Activated CD8-positive, alpha-beta memory T cell treated with anti-CD3 and anti-CD28 coated beads for 48 hours (primary cell): ENCODE measurements at places on chromosomes 3 and 15.

DNA sequence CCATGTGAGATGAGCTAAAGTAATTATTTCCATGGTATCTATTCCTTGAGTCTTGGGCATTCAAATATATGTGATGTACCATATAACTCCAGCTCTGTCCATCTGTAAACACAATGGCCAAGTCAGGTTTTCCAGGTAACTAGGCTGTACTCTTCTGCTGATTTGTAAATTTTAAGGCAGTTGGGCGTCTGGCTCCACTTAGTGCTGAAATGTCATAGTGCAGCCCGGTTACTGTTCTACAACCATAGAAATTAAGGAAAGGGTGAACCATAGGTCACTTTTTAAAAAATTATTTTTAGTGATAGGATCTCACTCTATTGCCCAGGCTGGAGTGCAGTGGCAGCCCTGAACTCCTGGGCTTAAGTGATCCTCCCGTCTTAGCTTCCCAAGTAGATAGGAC is 44.7 kb upstream of the GOLM2 start:
- no peak for DNase-seq

- DNase-seq = no peak
Observed at GRCh38 chr15:97576929-97577645, 383.4 kb upstream of the ARRDC4 start.

DNA sequence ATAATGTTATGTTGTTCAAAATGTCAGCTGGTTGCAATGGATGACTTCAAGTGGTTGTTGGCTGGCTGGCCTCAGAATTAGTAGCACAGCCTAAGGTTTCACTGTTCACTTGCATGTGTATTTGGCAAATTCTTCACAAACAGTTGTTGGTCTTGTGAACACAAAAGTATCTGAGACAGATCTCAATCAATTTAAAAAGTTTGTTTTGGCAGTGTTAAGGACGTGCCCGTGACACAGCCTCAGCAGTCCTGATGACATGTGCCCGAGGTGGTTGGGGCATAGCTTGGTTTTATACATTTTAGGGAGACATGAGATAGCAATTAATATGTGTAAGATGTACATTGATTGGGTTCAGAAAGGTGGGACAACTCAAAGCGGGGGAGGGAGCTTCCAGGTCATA is 436.0 kb downstream of the AGBL1 start:
- no peak for DNase-seq

GRCh38 chr3:135238871-135239614 is 444.0 kb downstream of the EPHB1 start:
- no peak for DNase-seq

DNA sequence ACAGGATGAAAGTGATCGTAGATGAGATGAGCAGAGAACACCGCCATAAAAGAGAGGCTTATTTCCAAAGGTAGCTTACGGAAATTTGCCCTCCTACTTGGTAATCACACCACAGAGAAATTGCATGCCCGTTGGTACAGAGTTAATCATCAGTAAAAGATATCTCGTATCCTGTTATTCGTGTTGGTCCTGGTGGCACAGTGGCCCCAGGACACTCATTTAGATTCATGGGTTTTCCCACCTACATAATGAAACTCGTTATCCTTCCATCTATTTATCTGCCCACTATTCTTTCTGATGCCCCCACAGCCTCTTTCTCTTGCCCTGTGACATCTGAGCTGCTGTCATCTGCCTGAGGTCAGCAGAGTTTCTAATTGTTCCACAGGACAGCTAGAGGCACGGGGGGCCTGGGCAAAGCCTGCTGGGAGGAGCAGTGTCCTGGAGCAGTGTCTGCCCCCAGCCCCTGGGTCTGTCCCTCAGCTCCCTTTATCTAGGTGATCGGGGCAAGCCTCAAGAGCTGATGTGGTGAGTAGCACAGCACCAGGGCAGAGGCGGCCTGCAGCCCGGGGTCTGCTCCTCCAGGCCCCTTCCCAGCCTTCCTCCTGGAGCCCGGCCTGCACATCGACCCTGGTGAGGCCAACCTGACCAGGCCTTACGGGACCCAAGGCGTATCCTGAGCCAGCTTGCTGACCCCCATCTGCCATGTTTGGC is 42.2 kb downstream of the PXYLP1 start:
- DNase-seq = no peak

GRCh38 chr15:84834969-84835368 is 17.8 kb downstream of the ALPK3 start:
- DNase-seq = no peak

GRCh38 chr3:17985658-17986347 is 243.4 kb upstream of the TBC1D5 start:
- DNase-seq = no peak

GRCh38 chr3:188534633-188535032 is 380.7 kb downstream of the LPP start:
- DNase-seq = no peak

- no peak for DNase-seq
Observed at GRCh38 chr3:58092521-58092920, 84.3 kb downstream of the FLNB start.

DNA sequence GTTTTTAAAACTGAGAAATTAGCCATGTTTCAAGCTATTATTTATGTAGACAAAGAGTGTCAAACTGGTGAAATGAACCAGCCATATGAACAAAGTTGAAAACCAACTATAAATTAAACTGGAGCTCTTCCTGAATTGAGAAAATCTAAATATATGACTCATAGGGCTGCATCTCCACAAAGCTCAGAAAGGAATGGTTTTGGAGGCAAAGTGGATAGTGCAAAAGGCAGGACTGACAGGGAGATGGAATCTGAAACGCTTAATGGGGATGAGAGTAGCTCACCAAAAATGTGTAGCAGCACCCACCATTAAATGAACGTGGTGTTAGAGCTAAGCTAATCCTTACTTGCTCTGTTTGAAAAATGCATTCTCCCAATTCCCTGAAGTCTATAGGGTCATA is 1066.0 kb downstream of the AGBL1 start:
- no peak for DNase-seq

- DNase-seq = no peak
Observed at GRCh38 chr15:65835447-65835846, 33.8 kb upstream of the RAB11A start.

DNA sequence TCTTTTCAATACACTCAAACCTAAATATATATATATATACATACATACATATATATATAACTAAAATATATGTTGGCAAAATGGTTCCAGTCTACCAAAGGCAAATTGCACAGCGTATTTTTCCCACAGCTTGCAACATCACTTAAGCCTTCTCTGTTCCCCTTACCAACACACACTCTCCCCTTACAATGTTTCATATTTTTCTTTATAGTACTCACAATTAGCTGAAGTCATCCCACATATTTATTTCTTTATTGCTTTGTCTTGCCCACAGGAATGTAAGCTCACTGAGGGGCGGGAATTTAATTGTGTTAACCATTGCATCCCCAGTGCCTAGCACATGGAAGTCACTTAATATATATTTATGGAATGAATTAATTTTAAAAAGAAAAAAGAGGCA is 288.3 kb downstream of the ULK4 start:
- DNase-seq = no peak

GRCh38 chr3:124780356-124780755 is 50.1 kb downstream of the UMPS start:
- no peak for DNase-seq

GRCh38 chr3:72630969-72631344 is 217.3 kb downstream of the SHQ1 start:
- DNase-seq = no peak

- no peak for DNase-seq
Observed at GRCh38 chr3:30516238-30516637, 90.2 kb upstream of the TGFBR2 start.

DNA sequence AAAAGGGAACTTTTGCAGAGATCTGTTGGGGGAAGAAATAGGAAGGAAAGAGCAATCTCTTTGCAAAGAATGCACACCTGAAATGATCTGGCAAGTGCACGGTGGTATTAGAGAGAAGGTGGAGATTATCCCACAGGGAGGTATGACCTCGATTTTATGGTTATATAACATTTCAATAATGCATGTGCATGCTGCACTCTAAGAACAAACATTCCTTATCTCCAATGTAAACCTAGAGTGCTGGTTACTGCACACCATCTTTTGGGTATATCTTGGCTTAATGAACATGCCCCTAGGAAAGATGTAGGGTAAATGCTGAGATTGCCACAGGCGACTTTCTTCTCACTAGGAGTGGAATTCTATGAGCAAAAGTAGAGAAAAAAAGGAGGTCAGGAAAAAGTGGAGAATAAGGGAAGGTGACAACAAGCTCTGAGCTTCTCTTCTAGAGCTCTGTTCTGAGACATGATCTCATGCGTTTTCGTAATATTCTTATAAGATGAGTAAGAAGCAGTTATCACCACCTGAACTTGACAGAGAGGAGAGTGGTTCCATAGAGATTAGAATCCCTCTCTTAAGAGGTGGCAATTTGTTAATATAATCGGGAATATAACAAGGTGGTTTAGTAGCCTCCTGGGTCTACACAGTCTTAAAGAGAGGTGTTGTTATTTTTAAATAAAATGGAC is 117.5 kb upstream of the TMC3 start:
- no peak for DNase-seq

DNA sequence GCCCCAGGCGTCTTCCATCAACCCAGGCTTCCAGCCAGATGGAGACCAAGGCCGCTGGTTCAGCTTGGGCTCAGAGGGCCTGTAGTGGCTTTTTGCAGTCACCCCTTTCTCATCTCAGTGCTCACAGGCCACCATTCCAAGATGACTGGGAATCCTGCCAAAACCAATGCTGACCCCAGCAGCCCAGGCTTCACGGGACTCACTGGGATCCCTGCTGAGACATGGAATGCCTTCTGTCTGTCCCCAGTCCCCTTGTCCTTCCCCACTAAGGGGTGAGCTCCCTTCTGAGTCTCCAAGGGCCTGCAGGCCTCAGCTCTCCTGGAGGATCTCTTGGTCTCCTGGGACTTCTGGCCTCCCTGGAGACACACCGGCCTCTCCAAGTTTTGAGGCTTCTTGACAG is 77.4 kb upstream of the SEC13 start:
- no peak for DNase-seq

DNA sequence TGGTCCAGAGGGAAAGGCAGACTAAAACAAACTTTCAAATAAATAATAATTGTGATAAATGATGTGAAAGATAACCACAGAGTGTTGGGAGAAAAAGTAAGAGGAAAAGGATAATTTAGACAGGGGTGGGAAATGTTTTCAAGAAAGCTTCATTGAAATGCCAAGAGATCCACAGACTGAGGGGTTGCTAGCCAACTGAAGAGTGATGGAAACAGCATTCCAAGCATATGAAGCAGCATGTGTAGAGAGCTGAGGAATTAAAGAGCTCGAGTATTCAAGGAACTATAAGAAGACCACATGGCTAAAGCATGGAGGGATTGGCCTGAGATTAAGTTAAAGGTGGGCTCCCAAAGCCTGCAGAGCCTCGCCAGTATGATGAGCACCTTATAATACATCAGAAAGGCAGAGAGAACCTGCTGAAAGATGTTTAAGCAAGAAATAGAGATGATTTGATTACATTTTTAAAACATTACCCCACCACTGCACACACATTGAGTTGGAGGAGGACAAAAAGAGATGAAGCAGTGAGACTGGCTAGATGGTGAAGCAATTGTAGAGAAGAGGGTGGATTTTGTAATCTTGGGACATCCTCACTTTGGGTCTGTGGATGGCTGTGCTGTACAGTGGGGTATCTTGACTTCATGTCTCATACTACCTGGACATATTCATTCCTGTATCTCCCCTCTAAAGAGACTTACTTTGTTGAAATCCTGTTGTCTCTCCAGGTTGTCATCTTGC is 100.8 kb downstream of the STAC start:
- DNase-seq = no peak

- DNase-seq = no peak
Observed at GRCh38 chr15:27175472-27176153, 204.6 kb downstream of the GABRG3 start.

DNA sequence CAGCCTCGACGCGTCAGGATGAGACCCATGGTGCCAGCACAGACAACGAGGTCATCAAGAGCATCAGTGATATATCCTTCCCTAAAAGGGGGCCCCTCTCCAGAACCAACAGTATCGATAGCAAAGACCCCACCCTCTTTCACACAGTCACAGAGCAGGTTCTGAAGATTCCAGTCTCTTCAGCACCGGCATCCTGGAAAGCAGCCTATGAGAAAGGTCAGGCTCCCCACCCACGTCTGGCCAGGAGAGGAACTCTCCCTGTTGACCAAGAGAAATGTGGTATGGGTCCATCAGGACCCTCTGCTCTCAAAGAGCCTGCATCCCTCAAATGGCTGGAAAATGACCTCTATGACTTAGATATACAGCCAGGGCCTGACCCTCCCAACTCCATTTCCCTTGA is 11.6 kb downstream of the ANKRD34C start:
- DNase-seq = no peak

DNA sequence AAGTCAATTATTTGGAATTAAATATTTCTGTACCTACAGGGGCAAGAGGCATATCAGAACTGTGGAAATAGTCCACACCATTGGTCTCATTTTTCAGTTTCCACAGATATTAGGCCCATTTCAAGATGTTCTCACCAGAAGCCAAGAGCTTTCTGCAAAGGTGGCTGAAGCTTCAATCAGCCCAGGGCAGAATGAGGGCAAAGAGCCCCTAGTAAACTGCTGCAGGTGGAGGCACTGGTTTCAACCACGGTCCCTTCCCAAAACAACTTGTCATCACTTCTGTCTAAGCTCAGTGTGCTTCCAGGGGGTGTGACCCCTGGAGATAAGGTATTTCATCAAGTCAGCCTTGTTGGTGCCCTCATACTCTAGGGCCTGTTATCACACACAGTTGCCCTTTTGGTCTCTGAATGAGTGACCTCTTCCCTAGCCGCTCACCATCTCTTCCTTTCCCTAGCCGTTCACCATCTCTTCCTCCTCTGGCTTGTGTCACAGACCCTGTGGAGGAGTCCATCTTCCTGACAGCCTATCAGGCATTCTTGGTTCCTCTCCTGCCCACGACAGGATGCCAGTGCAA is 21.2 kb downstream of the IL17RD start:
- DNase-seq = no peak

- DNase-seq = no peak
Observed at GRCh38 chr15:66897416-66897815, 168.0 kb upstream of the SMAD3 start.

GRCh38 chr3:17747174-17747889 is 4.9 kb upstream of the TBC1D5 start:
- DNase-seq = no peak

DNA sequence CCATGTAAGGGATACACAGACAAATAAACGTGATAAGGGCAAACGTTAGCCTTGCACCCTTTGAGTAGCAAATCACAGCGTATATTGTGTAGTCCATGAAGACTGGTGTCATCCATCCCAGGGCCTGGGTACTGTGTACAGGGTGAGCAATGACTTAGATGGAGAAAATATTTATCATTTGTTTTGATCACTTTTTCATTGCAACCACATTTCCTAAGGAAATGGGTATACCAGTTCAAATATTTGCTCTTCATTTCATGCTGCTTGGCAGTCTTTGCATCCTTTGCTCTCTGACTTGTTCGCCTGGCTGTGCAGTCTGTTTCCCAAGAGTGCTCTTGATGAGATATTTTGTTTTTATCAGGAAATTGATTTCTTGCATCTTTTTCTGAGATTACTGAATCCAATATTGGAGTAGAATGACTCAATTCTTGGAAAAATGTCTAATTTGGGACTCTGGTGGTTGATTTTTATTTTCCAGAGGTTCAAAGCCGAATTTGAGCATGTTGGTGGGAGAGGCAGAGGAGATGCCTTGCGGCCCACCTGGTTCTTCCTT is 424.6 kb upstream of the SEMA6D start:
- DNase-seq = no peak

GRCh38 chr3:62373714-62374333 is 474 bp upstream of the FEZF2 start:
- no peak for DNase-seq

- DNase-seq = no peak
Observed at GRCh38 chr15:29668120-29668602, 154.1 kb downstream of the TJP1 start.

- DNase-seq = no peak
Observed at GRCh38 chr3:129554356-129555152, 11.6 kb downstream of the H1-8 start.
